ENCODE measurements at places on chromosomes 3 and 15.

DNA sequence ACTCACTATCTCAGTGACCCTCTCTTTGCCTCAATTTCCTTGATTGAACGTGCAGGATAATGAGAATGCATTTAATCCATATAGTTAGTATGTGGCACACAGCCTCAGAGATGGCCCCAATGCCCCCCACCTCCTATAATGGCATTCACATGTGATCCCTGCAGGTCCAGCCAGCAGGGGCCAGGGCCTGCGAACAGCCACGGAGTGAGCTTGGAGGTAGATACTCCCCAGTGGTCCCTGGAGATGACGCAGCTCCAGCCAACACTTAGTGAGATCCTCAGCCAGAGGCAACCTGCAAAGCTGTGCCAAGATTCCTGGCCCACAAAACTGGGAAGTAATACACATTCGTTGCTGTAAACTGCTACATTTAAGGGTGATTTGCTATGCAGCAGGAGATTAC is 184.9 kb upstream of the NSMCE3 start:
- DNase-seq, result no peak

DNA sequence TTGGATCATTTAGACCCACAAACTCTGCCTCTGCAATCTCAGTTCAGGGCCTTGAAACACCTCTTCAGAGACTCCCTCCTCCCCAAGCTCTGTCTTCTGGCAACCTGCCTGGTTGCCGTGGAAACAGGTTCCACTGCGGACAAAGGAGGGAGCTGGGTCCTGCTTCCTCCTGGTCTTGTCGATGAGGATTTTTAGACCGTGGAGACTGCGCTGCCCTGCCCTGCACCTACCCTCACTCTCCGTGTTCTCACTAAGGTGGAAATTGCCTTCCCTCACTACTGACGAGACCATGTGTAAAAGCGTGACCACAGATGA is at the start of gene RTP1:
RTP1 (plus strand) TSS at position 152 of the 315 bp plus-strand sequence; CDS start at position 182, 30 bp downstream.
- DNase-seq, result no peak

GRCh38 chr3:105284876-105285275 is 81.8 kb upstream of the ALCAM start:
- no peak for DNase-seq

- DNase-seq, result no peak
Observed at GRCh38 chr3:169578381-169579024, 85.0 kb downstream of the MECOM start.

DNA sequence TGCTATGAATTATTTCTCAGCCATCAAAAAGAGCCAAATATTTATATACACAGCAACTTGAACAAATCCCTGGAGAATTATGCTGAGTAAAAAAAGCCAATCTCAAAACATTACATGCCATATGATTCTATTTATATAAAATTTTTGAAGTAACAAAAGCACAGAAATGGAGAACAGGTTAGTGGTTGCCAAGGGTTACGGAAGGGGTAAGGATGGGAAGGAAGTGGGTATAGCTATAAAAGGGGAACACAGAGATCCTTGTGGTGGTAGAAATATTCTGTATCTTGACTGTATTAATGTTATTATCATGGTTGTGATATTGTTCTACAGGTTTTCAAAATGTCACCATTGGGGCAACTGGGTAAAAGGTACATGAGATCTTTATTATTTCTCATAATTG is 62.3 kb upstream of the ASB14 start:
- no peak for DNase-seq

GRCh38 chr15:48101376-48101961 is 19.3 kb upstream of the SLC24A5 start:
- DNase-seq, result no peak

GRCh38 chr3:50322386-50323091 is at the start of gene HYAL2:
HYAL2 (minus strand) TSS chr3:50322745; CDS start chr3:50320489, 2,256 bp downstream.
- peak; percentile 64 for DNase-seq

DNA sequence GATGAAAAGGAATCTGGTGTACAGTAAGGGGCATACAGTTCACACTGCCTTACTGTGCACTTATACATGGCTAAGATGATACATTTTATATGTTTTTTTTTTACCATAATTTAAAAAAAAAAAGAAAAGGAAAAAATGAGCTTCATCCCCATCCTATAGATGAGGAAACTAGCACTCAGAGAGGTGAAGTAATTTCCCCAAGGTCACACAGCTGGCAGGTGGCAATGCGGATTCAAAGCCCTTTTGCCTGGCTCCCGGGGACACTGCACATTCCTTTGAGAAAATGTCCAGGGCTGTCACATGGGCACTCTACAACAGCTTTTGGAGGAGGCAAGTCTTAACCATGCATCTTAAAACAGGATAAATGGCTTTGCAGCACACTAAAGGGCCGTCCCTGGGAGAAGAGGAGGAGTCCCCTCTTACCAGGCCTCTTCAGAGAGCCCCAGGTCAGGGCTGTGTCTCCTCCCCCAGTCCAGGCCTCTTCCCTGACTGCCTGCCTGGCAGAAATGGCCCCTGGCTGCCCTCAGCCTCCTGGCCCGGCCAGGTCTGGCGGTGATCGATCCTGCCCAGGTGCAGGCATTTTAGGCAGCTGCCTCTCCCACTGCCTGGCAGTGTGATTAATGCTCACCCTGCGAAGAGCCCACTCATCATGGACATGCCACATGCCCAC is 95.1 kb upstream of the LINGO1 start:
- DNase-seq, result no peak

DNA sequence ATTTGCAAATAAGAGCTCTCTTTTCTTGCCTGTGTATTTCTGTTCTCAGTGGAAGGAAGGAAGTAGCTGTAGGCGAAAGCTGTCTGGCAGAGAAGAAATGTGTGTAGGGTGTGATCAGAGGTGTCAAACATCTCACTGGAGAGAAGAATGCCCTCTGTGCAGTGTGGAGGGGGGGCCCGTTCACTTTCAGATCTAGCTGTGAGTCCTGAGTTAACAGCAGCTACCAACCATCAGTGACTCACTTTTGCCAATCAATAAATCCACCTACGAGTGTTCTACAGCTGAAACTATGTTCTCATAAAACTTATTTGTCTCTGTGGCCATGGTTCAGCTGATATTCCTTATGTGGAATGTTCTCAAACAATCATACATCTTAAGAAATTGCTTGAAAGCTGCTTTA is 103.7 kb downstream of the FRMD4B start:
- peak; percentile 35 for DNase-seq

GRCh38 chr3:142263112-142263511 is 37.7 kb upstream of the GK5 start:
- DNase-seq, result no peak

GRCh38 chr3:171566803-171567422 is 106.7 kb upstream of the TNIK start:
- DNase-seq, result no peak

DNA sequence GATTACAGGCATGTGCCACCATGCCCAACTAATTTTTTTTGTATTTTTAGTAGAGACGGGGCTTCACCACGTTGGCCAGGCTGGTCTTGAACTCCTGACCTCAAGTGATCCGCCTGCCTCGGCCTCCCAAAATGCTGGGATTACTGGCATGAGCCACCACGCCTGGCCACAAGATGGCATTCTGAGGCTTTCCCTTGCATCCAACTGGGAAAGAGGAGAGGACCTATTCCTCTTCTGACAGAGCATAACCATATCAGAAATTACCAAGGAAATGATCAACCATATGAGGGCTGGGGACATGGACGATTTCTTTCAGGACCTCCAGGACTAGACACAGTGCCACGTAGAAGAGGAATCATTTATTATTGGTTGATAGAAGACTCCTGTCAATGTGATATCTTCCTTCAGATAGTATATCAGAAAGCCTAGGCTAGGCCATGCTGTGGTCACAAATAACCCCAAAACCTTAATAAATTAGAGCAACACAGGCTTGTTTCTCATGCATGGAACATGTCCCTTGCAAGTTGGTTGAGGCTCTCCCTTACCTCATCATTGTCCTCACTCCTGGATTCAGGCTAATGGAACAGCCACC is 372.3 kb upstream of the IL12A start:
- peak; percentile 37 for DNase-seq

GRCh38 chr15:56817321-56818080 is 84.2 kb upstream of the ZNF280D start:
- DNase-seq, result no peak

DNA sequence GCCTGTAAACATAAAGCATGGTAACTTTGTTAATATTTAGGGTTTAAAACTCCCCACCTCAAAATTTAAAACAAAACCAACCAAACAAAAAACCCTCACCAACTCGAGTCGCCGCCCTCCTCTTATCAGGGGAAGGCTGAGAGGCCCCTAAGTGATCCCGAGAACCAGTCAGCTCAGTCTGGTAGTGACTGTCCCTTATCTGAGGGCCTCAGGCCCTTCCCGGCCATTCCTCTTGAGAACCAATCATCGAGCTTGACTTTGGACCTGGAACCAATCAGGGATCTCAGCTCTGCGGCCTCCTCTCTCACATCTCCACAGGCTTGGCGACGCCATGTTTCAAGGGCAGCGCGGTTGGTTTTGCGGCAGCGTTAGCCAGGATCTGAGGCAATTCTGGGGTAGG is at the start of gene TERB2:
TERB2 (plus strand) TSS at position 300 of the 400 bp plus-strand sequence; CDS start at position 332, 32 bp downstream.
- peak; percentile 62 for DNase-seq

DNA sequence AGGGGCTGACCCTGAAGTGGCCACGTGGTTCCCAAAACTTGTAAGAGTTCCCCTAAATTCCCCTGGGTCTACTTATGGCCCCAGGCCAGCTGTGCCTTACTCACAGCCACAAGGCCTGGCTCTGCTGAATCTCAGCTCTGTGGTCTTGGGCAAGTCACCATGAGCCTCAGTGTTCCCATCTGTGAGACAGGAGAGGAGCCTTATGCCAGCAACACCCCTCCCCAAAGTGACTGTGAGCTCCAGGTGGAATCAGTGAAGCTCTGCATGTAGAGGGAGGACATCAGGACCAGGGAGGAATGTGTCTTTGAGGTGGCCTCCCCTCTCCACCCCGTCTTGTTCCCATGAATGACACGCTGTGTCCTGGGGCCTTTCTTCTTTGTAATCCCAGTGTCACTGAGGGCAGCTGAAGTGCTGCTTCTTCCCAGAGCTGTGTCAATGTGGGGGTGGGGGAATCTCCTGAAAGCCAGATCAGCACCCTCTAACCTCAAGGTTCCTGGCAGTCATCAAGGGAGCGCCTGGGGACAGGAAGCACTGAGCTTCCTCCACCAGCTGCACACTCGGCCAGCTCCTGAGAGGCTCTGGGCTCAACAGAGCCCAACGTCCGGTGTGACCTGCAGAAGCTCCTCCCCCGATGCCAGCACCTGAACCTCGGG is 258.9 kb downstream of the UACA start:
- DNase-seq, result peak; percentile 75

DNA sequence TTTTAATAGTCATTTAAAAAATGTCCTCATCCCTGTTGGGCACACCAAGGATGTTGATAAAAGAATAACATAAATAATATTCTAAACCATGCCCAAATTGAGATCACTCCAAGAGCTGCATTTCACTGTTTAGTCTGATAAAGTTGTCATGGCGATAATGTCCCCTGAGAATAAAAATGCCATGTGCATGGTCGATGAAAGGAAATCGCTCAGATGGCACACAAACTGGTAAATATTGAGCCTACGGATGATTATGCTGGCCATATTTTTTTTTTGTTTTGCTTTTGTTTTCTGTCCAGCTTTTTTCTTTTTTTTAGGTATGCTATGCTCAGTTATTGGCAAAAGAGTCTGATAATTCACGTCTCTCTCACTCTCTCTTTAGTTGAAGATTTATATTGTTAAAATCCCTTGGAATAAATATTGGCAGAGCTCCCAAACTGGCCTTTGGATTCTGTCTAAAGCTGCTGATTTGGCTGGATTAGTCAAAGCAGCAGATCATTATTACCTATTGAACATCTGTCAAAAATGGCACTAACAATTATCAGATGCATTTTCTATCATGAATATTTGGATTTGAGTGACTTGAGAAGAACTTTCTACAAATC is 643.8 kb downstream of the SQOR start:
- no peak for DNase-seq

GRCh38 chr15:48800245-48800644 is 10.6 kb downstream of the CEP152 start:
- no peak for DNase-seq

GRCh38 chr15:45386420-45386819 is 8.1 kb upstream of the GATM start:
- DNase-seq, result peak; percentile 89

- DNase-seq, result no peak
Observed at GRCh38 chr15:70353606-70354345, 256.1 kb upstream of the TLE3 start.

DNA sequence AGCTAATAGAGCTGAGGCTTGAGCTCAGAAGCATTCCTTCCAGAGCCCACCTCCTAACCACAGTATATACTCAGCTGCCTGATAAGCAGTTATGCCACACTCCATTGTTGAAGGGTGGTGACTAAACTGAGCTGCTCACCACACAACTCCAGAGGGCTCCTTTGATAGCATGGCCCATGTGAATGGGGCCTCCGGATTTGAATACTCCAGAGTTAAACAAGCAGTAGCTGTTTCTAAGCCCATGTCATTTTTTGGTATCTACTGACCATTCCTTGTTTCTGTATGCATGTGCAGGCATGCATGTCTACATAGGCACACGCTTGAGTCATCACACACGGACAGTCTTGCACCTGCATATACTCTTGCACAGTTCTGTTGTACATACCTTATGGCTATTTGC is 28.9 kb downstream of the IGSF10 start:
- no peak for DNase-seq

DNA sequence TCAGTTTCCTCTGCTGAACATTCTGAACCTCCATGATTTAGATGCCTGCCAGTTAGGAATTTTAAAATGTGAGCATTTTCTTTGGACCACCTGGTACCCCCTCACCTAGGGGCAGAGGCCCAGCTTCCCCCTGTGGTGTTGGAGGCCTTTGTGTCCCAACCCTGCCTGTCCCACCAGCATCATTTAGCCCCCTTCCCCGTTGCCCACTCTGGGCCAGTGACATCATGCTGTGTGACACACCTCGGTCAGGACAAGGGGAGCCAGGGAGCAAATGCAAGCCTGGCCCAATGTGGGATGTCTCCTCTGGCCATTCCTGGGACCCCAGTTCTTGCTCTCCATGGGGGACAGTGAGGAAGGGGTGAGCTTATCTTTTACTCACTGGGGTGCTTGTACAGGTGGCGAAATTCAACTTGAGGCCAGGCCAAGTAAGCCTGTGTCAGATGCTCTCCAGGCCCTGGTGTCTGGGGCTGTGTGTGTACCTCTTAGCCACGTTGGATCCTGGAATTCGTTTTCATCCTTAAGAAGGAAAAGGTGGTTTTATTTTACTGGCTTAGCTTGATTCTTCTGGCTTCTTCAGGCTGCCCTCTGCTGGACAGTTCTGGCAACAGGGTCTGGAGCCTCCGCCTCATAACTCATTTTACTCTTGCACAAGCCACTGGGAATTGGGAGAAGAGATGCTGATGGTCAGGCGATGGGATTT is 49.7 kb upstream of the MYZAP start:
- peak; percentile 79 for DNase-seq
